NCI-H1436 (cell line): ENCODE measurements at places on chromosomes 12 and 14.

DNA sequence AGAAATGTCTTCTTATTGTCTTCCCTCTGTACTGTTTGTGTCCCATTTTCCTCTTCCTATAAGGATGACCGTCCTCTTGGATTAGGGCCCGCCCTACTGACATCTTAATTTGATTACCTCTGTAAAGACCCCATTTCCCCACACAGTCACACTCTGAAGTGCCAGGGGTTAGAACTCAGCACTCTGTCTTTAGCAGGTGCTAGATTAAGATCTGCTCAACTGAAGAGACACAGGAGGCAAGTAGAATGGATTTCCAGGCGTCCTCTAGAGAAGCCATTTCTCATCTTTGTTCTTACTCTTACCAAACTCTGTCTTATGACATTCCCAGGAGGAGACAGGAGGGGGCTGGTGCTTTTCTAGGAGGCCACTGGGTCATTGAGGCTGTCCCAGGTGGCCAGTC lies 50.8 kb downstream of the VCPKMT start:
- no peak for DNase-seq

DNA sequence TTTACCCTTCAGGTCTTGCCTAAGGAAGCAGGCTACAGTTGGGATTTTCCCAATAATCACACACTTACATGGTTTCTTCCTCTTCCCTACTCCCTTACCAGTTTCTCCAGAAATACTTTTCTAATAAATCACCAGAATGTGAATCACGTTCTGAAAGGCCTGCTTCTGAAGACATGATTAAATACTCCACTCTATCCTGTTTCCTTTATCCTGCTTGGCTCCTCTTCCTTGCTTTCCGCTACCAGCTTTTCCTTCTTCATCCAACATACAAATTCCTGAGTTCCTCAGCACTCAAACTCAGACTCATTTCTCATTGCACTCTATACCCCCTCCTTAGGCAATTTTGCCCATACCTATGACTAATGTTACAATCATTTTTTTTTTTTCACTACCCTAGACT lies 118.3 kb downstream of the MGAT4C start:
- no peak for DNase-seq

DNA sequence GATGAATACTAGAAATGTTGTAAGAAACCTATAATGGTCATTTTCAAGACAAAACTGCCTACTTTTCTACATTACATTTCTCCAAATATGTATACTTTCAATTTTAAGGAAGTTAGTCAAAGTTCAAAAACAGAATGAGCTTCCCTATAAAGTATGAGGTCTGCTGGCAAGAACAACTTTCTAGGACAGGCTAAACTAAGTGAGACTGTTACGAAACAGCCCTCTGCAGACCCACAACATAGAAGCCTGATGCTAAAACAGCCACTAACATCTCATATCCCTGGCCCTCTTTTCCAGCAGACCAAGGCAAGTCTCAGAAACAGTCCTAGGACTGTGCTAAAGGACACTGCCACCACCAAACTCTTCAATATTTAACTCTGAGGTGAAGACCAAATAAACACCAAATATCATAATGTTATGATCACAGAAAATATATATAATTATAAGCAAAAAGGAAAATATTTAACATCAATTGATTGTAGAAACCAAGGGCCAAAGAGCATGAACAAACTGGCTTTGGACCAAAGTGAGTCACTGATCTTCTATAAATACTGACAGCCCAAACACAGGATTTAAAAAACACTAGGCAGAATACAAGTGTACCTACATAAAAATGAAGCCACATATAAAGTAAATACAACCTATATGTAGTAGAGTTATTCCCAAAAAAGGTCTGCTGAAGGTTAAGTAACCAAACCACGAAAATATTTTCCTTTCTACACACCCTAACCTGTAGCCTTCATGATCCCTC lies 27.7 kb downstream of the PPP4R3A start:
- no peak for DNase-seq

DNA sequence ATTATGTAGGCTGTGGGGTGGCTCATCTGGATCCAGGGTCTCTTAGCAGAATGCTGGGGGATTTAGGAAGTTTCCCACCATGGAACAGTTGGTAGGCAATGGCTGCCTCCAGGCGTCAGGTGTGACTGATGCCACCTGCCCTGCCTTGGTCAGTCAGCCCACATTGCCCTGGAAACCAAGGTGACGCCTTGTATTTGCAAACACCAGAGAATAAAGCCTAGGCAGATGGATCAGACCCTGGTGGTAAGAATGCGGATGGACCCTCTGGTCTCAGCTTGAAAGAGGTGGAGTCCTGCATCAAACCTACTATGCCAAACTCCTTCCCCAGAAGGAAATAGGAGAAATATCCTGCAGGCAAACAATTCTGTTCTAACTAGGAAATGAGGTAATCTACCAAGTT lies 38.2 kb downstream of the NCKAP5L start:
- DNase-seq: no peak

GRCh38 chr12:112823582-112824149 lies 32.1 kb downstream of the RPH3A start:
- no peak for DNase-seq

DNA sequence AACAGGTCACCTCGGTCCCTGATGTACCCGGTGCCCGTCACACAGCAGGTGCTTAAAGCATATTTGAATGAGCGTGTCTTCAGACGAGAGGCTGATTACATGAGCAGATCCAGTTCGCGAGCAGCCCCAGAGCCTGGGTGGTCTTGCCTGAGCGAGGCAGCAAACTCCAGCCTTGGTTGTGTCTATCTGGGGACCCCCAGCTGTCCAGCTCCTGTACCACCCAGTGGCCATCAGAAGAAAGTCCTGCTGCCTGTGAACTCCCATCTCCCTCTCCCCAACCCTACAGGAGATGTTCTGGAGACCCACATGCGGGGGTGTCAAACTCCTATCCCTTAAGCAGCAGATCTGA lies 174.2 kb downstream of the PHETA1 start:
- DNase-seq: no peak
